NCI-H524 treated with DMSO at 0.1 percent for 48 hours (cell line): ENCODE measurements at places on chromosomes 16 and 17.

GRCh38 chr16:17289674-17290635, 180.8 kb downstream of the XYLT1 start:
- no peak for DNase-seq

DNA sequence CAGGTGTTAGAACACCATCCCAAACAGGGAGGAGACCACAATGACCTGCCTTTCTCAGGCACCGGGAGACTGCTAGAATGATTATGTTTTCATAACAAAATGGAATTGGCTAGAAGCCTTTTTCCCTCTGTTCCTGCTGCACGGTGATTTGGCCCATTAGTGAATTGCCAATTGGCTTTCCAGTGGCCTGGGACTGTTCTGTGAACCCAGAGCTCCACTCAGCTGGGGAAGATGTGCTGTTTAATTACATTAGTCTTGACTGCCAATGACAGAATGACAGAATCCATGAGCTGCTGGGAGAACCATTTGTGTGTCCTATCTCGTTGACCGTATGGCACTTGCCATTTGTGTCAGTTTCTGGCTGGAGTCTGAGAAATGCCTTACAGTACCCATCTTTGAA, 242.9 kb downstream of the CDH11 start:
- no peak for DNase-seq

DNA sequence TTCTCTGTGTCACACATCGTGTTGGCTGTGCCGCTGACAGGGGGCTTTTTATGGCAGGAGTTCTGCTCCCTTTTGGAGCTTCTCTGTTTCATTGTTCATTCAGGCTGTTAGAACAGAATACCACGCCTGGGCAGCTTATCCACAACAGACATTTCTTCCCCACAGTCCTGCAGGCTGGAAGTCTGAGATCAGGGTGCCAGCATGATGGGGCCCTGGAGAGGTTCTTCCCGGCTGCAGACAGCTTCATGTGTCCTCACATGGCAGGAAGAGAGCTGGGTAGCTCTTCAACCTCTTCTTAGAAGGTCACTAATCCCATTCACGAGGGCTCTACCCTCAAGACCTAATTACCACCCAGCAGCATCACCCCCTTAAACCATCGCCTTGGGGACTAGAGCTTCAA, 65.1 kb downstream of the DHRS7C start:
- no peak for DNase-seq

- DNase-seq, result no peak
These were observed 138.6 kb upstream of the CHMP6 start for GRCh38 chr17:80853076-80853475.

GRCh38 chr16:7382521-7382920, 49.9 kb downstream of the RBFOX1 start:
- no peak for DNase-seq

DNA sequence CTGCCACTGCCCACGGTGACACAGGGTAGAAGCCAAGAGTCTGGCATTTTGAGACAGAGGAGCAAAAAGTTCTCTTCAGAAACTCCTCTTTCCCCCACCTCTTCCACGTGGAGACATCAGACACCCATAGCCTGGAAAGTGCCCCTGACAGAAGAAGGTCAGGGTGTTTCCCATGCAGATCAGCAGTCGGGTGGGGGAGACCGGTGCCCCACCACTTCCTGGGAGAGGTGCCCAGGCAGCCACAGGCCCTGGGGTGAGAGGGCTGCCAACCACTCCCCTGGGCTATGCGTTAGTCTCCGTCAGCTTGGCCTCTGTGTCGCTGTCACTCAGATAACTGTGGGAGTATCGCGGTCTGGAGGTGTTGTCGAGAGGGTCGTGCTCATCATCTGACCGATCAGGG, 31.5 kb downstream of the PIPOX start:
- no peak for DNase-seq

- DNase-seq, result no peak
These were observed 29.5 kb downstream of the NSMCE1 start for GRCh38 chr16:27239026-27239425.

GRCh38 chr17:81184555-81184954, 18.5 kb upstream of the AATK start:
- no peak for DNase-seq

- no peak for DNase-seq
These were observed 43.5 kb downstream of the PKD1 start for GRCh38 chr16:2092256-2092620.

DNA sequence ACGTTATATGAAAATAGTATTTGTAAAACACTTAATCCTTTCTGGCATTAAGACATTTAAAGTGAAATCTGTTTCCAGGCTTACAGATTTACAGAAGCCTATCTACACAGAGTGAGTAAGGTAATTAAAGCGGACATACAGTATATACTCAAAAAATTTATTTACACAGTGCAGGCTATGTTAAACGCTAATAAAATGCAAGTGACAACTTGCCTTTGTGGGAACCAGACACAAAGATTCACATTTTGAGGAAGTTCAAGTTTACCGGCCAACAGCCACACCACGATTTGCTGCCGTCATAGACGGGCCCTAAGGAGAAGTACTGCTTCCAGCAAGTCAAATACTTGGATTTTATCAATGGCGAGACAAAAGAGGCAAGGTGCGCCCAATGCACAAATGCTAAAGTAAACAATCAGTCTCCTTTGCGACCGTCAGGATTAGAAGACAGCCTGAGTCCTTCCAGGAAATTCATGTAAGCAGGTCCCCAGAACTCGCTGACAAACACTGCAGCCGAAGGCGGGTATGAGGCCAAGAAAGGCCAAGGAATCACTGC, 801 bp downstream of the VPS35 start:
- no peak for DNase-seq

- no peak for DNase-seq
These were observed 664 bp upstream of the BCL6B start for GRCh38 chr17:7021993-7022778.

GRCh38 chr16:58177353-58177710, 20.6 kb downstream of the CSNK2A2 start:
- no peak for DNase-seq

GRCh38 chr17:38851434-38851833, 2.1 kb downstream of the RPL23 start:
- DNase-seq, result no peak

DNA sequence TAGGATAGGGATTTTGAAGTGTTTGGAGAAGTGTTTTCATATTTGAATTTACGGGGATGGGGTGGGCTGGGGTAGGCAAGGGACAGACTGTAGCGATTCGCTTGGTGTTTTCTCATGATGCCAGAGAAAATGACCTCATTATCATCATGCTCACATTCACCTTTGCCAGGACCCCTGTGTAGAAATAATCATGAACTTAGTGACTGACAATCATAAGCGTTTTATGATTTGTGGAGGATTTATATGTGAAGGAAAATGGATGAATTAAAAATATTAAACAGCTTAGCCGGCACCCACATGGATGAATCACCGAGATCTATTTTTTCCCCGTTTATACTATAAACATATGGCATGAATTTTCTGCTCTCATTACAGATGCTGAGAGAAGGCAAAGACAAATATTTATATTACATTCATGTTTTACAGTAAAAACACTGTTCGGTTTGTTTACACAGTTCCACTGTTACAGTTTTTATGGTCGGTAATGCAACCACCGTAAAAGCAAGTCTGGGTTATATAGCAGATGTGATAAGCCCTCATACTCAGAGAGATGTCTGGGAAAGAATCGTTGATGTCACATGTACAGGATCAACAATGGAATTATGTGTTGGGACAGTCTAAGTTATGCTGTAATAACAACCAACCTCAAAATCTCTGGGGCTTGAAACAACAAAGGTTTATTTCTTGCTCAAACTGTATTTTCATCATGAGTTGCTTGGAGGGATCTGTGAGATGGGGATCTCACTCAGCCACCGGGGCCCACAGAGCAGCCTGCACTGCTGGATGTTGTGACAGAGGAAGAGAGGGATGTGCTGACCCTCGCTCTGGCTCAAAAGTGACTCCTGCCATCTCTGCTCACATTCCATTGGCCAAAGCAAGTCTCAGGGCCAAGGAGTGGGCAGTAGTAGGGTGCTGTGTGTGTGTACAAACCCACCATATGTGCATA, 85.1 kb downstream of the WWOX start:
- no peak for DNase-seq

- DNase-seq, result no peak
These were observed 66.1 kb downstream of the NOG start for GRCh38 chr17:56659622-56660021.

GRCh38 chr17:13750816-13751793, 149.4 kb upstream of the HS3ST3A1 start:
- DNase-seq, result no peak

DNA sequence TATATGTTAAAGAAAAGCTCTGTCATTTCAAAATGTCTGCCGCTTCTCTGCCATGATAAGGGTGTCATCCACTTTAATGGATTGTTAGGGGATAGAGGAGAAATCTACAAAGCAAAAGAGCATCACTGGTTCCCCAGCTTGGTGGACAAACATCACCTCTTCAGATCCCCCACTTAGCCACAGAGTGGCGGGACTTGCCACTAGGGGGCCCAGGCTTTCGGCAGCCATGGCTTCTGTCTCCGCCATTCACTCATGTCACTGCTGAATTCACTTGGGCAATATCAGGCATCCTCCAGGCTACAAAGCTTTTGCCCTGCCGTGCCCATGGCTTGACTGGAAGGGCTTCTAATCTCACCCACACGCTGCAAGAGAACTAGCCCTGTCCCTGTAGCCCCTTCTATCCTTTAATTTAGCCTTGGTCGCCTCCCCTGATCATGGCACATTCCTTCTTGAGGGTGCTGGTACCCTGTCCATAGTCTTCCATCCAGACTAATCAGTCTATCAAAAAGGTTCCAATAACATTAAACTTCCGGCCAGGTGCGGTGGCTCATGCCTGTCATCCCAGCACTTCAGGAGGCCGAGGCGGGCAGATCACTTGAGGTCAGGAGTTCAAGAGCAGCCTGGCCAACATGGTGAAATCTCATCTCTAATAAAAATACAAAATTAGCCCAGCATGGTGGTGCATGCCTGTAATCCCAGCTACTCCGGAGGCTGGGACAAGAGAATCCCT, 34.7 kb downstream of the SBK1 start:
- DNase-seq, result no peak

DNA sequence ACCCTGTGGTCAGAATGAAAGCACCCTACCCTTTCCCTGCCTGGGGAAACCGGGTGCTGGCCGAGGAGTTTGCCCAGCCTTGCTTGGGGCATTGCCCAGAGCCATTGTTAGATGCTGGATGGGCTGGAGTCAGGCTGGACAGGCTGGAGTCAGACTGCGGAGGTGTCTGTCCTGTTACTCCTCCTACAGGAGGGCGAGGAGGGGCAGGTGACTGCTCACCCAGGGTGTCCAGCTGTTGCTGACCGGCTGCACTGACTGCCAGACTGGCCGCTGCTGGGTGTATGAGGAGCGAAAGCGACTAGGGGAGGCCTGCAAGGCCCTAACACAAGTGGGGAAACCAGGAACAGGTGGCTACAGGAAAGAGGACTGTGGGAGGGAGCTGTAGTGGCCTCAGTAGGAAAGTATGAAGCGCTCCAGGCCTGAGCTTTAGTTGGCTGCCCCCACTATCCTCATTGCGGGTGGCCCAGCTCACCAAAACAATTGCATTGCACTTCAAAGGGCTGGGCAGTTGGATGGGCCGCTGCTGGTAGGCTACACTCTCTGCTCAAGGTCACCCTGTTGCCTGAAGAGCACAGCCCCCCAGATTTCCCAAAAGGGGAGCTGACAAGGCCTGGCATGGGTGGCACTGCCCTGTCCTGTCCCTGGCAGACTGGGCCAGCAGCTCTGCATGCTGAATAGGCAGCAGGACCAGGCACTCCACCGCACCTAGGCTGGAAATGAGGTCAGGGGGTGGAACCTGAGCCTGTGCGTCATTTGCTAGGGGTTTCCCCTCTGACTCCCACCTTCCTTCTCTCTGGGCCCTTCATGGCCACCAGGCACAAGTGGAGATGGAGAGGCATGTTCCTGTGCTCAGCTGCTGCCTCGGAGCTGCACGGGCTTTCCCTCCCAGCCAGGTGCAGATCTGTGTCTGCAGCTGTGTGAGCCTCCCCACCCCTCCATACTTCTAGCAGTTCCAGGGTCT, 18.4 kb downstream of the LDHD start:
- no peak for DNase-seq

DNA sequence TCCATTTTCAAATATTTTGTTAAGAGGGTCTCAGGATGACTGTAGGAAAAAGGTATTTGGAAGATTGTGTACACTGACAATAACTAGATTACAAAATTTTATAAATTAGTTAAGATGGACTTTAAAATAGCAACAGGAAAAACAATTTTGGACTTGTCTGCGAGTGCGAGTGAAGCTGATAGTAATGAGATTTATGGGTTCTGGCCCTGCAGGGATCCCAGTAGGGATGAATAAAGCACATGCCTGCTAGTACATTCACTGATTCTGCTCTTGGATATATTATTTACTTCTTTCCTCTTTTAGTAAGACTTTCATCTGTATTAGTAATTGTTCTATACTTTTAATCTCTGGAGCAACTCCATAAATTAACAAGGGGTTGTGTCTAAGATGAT, 28.2 kb downstream of the PRKCA start:
- no peak for DNase-seq

DNA sequence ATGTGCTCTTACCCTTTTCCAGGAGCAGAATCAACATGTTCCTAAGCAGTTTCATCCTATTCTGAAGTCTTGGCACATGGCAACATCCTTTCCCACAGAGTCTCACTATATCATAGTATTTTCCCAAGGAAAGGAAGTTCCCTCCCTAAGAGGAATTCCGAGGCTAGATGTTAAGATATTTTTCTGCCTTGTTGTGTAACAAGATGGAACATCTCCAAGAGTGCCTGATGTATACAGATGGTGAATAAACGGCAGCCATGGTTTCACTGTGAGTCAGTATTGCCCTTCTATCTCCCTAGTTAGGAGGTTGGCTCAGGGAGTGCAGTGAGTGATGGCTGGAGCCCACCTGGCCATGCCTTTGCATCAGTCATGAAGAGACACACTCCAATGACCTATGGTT, 48.2 kb downstream of the SPACA3 start:
- DNase-seq, result no peak

DNA sequence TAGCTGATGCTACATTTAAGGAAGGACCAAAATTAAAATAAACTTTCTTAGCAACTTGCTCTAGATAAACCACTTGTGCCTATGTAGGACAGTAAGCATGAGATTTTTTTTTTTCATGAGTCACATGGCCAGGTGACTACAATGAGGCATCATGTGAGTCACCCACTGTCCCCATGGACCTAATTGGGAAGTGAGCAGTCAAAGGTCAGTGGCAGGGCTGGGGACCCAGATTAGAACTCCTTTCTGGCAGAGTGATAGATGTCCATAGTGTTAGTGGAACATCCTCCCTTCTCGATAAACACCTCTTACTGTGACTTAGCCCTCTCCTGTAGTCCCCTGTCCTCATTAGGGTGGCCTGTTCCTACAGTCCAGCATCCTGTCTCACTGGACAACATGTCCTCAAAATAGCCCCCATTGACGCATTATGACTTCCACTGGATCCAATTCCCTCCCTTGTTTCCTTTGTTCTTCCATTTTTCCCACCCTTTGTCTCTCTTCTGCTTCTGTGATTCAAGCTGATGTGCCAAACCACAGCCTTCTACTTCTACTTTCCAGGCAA, 12.4 kb downstream of the ITGB3 start:
- no peak for DNase-seq

- DNase-seq, result no peak
These were observed 43.4 kb downstream of the TNFRSF13B start for GRCh38 chr17:16928406-16929034.

GRCh38 chr17:8662973-8663372, 32.4 kb upstream of the MYH10 start:
- DNase-seq, result no peak

- DNase-seq, result no peak
These were observed 1.3 kb downstream of the SPN start for GRCh38 chr16:29664091-29664921.

GRCh38 chr17:48393283-48393682, 36.7 kb downstream of the SKAP1 start:
- DNase-seq, result no peak

GRCh38 chr17:28385037-28385400, 13.5 kb downstream of the SARM1 start:
- no peak for DNase-seq
